Activated naive CD4-positive, alpha-beta T cell treated with anti-CD3 and anti-CD28 coated beads, Interleukin-2, amount 10 ng/mL, durations not matched to agents 7 days and 5 days (primary cell): ENCODE measurements at places on chromosomes 16 and 17.
A peak's percentile ranks its signal among the peaks of the same experiment; 100 is the strongest.

DNA sequence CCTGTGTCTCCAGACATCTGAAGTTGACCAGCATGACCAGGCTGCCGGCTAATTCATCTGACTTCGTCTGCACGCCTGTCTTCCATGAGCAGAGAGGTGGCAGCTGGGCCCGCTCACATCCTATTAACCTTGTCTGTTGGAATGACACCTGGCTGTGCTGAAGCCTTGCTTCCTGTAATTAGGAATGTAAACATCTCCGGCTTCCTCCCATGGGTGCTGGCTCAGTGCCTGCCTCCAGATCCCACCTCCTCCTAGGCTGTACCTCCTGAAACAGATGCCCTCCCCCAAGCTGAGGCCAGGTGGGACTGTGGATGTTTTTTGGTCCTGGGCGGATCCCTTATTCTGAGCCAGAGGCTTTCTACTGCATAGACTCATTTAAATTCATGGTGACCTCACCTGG is 296.3 kb downstream of the HS3ST4 start:
- no peak for DNase-seq

DNA sequence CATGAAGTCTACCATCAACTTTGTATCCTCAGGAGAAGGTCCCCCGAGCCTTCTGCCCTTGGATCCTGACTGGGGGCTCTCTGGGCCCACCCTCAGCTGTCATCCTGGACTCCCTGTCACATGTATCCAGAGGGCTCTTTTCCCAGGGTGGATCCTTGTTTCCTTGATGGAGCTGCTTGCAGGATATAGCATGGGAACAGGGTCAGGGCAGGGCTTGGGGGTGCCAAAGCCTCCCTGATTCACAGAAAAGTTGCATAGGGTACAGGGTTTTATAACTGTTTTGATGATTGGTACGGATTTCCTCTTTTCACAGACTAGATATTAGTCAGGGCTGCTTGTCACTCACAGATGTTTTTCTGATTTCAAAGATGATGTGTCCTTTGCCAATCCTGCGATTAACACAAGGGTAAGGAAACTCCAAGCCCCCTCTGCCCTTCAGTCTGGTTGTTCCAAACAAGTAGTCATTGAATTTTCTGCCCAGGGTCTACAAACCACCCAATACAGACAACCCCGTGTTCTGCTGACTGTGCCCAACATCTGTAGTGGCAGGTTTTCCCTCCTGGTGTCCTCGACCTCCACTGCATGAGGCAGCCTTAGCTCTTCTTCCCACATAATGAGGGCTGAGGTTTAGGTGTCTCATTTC is 20.6 kb upstream of the SLC35G3 start:
- peak; percentile 52 for DNase-seq

DNA sequence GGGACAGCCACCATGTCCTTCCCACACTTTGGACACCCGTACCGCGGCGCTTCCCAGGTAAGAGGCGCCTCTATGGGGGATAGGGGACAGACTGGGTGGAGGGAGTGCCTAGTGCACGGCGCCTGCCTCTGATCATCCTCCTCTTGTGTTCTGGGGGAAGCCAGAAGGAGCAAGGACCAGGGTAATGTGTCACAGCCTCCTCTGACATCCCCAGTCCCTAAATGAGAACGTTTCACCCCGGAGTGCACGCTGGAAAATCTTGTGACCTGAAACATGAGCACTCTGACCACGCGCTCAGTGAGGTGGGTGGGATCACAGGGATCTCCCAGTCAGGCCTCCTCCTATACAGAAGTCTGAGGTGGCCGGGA is 1.1 kb downstream of the IRX6 start:
- DNase-seq: no peak

GRCh38 chr16:27066668-27067537 is at the start of gene C16orf82:
TSS of gene C16orf82 (plus strand) at chr16:27066927.
- DNase-seq: no peak

GRCh38 chr16:52925143-52925542 is 127.6 kb downstream of the CHD9NB start:
- DNase-seq: no peak

DNA sequence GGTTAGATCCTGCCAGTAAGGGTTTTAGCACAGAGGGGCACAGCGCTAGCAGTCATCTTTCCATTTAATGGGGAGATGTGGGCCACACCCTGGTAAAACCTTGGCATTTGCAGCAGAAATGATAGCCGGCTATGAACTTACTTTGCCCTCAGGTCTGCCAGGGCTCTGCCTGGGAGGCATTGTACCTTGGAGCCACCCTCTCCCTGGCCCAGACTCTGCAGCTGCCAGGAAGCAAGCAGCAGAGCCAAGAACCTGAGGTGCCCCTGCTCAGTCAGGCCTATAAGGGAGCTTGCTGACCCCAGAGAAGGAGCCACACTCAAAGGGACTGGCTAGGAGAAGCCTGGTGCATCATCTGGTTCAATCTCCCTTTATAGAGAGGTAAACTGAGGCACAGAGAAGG is 23.7 kb upstream of the PHF12 start:
- no peak for DNase-seq
